ENCODE measurements at places on chromosomes 2 and 18.
A peak's percentile ranks its signal among the peaks of the same experiment; 100 is the strongest.

- no peak for DNase-seq
These were observed 34.1 kb downstream of the CDC42EP3 start for GRCh38 chr2:37637190-37637860.

DNA sequence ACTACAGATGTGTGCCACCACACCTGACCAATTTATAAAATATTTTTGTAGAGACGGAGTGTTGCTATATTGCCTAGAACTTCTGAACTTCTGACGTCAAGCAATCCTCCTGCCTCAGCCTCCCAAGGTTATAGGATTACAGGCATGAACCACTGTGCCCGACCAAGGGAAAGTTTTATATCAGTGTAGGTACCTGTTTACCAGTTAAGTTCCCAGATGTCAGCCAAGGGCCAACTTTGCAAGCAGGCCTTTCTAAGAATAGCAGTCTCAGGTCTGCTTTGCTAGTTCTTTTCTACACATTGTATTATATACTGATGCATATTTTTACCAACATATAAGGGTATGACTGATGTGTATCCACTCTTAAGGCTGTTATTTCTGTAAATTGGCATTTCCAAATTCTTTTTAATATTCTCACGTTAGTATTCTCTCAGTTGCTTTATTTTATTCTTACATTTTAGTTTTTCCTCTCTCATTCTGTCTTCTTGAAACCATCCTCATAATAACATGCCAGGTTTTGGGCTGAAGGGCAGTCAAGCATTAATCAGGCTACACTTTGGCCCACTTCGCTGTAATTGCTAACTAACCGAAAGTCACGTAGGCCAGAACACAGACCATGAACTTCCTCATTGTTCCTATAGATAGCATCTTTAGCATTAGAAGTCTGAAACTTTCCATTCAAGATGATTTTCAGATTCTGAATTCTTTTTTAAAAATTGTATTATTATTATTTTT, 25.0 kb upstream of the CXXC1 start:
- DNase-seq, result no peak

DNA sequence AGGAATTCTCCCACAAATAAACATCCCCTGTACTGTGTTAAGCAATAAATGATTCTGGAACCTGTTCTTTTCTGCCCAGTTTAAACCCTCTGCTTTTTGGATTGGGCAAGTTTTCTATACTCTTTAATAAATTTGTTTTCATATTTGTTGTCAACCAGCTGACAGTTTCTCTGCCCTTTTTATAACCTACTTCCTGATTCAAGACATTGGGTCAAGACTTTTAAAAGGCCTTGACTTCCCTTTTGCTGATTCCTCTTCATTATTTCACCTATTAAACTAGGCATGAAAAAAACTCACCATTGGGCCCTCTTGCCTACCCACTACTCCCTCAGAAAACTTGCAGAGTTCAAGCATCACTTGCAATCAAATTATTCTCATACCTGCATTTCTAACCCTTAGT, 459.5 kb downstream of the ARHGAP15 start:
- no peak for DNase-seq

- no peak for DNase-seq
These were observed 107.0 kb upstream of the SLC35G4 start for GRCh38 chr18:11502368-11502767.

DNA sequence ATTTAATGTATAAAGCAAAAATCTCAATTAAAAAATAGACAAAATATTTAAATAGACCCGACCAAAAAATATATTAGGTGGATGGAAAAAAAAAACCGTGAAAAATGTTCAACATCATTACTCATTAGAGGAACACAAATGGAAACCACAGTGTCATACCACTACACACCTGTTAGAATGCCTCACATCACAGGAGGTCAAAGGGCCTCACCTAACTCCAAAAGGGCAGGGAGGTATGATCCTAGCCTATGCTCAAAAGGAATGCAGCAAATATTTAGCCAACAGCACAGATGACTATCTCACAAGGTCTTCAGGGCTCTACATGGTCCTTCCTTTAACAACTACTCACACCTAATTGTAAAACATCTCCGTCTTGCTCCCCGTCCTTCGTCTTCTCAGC, 185.5 kb upstream of the SETBP1 start:
- DNase-seq, result no peak

- no peak for DNase-seq
These were observed 3.0 kb upstream of the NT5C1B start for GRCh38 chr2:18592372-18592771.

DNA sequence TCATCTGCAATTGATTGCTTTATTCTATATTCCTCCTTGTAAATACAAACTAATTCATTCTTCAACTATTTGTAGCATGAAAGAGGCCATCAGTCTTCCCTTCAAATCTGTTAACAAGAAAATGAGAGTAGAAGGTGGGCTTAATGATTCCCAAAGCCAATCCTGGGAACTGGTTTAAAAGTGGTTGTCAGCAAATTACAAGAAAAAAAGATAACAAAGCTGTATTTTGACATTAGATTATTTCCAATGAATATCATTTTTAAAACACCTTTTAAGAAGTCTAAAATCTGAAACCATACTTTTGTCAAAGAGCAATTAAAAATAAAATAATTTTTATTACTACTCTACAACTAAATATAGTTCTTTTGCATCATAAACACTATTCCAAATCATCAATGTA, 139.2 kb downstream of the DYM start:
- no peak for DNase-seq

GRCh38 chr18:3205239-3205638, 14.5 kb downstream of the MYOM1 start:
- no peak for DNase-seq

DNA sequence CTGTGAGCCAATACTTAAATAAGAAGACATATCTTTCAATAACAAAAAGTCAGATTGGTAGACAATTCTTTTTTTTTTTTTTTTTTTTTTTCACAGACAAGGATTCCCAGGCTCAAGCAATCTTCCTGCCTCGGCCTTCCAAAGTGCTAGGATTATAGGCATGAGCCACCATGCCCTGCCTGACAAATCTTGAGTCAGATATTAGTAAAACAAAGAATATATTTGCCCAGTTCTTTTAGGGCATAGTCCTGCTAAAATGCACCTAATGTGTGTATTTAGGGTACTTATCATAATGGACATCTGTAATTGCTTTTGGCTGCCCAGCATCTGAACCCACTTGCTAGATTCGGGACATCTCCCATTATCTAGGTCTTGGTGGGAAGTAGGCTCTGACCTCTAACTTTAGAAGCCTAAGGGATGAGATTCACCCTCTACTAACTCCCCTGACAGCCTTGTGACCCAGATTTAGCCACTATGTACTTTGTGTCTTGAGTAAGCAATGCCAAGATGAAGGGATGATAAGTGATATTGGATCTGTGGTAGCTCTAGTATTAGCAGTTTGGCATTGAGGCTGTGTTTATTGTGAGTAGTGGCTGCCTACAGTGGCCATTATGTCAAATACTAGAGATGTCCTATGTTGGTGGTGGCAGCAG, 18.5 kb upstream of the PSME4 start:
- DNase-seq, result no peak

- peak; percentile 76 for DNase-seq
These were observed 125.3 kb downstream of the ZFP36L2 start for GRCh38 chr2:43100883-43101662.

Measured in left ventricle myocardium inferior (tissue), 1 donor.